Upper lobe of left lung (tissue), 6 donors: ENCODE measurements at places on chromosomes 5 and 9. TPM values are rescaled to one million over a fixed set of nuclear protein-coding genes. Genes with fewer than 3 reads are reported as not detected.

GRCh38 chr9:81826517-81826906 is 101.7 kb upstream of the SPATA31D4 start:
- H3K4me1 ChIP-seq, result no peaks in the 10 kb centered on the region
- DNase-seq, result no peak
- no peaks in the 10 kb centered on the region for H3K27me3 ChIP-seq
- H3K36me3 ChIP-seq, result no peaks in the 10 kb centered on the region

Gene NEUROG1
- not detected for total RNA-seq

Gene PCDHA9
- 0.39 TPM for total RNA-seq

GRCh38 chr5:16934123-16934522 is 2.0 kb downstream of the MYO10 start:
- H3K27ac ChIP-seq, result no peak overlapping the region
- peak; percentile 69 for DNase-seq
- no peaks in the 10 kb centered on the region for H3K27me3 ChIP-seq
- H3K4me3 ChIP-seq, result no peak overlapping the region

DNA sequence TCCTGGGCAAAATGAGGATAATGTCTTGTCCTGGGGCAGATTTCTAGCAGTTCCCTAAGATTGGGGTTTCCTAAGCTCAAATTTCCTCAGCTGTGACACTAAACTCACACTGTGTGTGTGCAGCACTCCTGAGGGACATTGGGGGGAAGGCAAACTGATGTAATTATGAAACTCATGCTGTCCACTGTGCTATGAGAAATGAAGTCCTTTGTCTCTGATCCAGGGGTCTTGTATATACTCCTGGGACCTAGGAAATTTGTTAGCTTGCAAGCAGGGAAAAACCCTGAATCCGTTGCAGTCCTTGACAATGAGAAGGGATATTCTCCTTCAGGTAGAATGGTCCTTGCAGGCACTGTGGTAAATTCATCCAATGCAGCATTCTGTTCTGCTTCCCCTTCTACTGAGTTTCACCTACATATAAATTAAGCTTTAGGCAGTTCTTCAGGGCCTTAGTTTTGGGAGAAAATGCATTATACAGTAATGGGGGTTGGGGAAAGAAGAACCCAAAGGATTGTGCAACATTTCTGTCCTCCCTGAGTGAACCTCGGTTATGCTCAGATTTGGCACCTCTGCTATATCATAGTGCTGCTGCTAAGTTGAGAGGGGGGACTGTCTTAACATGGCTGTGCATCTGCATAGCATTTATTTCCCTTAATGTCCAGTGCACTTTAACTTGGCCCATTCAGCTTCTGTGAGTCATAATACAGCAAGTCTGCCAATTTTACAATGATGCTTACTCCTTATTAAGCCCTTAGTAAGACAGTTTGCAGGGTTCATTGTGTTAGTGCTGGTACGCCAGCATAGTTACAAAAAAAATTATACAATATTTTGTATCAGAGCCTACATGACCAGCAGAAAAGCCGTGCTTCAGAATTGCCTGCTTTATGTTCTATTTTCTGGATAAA is 80.2 kb downstream of the PJA2 start:
- no peaks in the 10 kb centered on the region for H3K36me3 ChIP-seq
- H3K4me3 ChIP-seq, result no peak overlapping the region
- no peak for DNase-seq
- H3K27ac ChIP-seq, result no peak overlapping the region
- H3K27me3 ChIP-seq, result no peaks in the 10 kb centered on the region

Gene STC2
- total RNA-seq, result 2.7 TPM

- no peak overlapping the region for H3K27ac ChIP-seq
- no peaks in the 10 kb centered on the region for H3K36me3 ChIP-seq
- no peak overlapping the region for H3K4me3 ChIP-seq
- H3K27me3 ChIP-seq, result no peaks in the 10 kb centered on the region
Observed at GRCh38 chr5:407801-408268, 35.1 kb upstream of the EXOC3 start.

Gene C8G
- total RNA-seq, result 1.8 TPM

DNA sequence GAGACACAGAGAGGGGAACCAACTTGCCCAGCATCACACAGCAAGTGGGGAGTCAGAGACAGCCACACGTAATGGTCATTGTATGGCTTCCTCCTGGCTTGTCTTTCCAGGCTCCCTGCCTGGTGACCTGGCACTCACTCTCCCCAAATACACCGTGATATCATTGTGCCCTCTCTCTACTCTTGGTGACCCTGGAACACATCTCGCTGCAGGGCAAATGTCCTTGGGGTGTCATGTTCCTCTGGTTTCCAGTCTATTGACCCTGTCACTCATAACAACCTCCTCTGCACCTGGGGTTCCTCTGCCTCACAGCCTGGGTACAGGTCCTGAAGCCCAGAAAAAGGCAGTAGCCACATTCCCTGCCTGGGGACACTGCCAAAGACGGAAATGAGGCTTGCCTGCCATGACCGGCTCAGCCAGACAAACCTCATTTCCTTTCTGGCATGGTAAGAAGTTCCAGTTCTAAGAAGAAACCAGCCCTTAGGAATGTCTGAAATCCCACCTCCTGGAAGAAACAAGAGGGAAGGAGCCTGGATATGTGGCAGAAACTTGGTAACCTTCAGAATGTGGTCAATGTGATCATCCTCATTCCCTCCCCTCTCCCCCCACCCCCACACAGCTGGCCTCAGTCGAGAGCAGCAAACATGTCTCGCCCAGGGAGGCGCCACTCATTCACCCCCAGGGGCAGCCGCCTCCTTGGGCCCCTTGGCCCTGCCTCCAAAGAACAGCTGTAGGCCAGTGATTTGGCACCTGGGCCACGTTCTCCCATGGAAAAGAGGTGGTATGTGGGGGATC is 30.6 kb upstream of the SMU1 start:
- DNase-seq, result no peak

- no peak overlapping the region for H3K4me3 ChIP-seq
- DNase-seq, result no peak
- no peaks in the 10 kb centered on the region for H3K4me1 ChIP-seq
- H3K27ac ChIP-seq, result no peak overlapping the region
- H3K27me3 ChIP-seq, result no peaks in the 10 kb centered on the region
Observed at GRCh38 chr5:123647066-123647465, 135.1 kb downstream of the CSNK1G3 start.

- H3K36me3 ChIP-seq, result no peaks in the 10 kb centered on the region
- peaks cover 21% of the 10 kb centered on the region for H3K4me1 ChIP-seq
- H3K4me3 ChIP-seq, result peak overlapping the region; percentile 88
- no peak for DNase-seq
- peak overlapping the region; percentile 98 for H3K27ac ChIP-seq
Observed at GRCh38 chr5:96663608-96664007, 1.4 kb downstream of the CAST start.

DNA sequence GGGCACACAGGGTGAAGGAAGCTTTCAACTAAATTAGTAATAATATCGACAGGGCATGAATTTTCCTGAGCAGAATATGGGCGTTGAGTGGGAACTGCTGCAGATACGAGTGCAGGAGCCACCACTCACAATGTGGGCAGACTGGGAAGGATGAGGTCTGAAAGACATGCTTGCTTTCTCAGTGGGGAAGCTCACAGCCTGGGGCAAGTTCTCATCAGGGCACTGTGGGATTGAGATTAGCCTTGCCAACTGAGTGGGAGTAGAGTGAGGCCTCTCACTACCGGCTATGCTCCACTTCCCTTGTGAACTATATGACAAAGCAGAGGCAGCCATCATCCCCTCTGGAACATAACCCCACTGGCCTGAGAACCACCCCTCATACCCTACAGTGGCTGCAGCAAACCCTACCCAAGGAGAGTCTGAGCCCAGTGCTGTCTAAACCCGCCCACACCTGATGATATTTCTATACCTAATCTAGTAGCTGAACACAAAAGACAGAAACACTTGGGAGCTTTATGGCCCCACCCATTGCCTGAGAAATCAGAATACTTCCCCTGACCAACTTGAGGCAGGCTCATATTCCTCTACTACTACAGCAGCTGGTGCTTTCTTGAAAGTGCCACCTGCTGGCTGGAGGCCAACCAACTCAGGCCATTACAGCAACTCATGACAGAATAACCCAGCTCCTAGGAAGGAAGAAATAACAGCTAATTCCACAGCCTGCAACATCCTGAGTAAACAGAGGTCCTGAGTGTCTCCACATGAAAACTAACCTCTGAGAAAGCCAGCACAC is 173.7 kb upstream of the SPEF2 start:
- no peak overlapping the region for H3K4me3 ChIP-seq
- H3K36me3 ChIP-seq, result no peaks in the 10 kb centered on the region
- no peaks in the 10 kb centered on the region for H3K27me3 ChIP-seq
- H3K4me1 ChIP-seq, result no peaks in the 10 kb centered on the region
- no peak overlapping the region for H3K27ac ChIP-seq

DNA sequence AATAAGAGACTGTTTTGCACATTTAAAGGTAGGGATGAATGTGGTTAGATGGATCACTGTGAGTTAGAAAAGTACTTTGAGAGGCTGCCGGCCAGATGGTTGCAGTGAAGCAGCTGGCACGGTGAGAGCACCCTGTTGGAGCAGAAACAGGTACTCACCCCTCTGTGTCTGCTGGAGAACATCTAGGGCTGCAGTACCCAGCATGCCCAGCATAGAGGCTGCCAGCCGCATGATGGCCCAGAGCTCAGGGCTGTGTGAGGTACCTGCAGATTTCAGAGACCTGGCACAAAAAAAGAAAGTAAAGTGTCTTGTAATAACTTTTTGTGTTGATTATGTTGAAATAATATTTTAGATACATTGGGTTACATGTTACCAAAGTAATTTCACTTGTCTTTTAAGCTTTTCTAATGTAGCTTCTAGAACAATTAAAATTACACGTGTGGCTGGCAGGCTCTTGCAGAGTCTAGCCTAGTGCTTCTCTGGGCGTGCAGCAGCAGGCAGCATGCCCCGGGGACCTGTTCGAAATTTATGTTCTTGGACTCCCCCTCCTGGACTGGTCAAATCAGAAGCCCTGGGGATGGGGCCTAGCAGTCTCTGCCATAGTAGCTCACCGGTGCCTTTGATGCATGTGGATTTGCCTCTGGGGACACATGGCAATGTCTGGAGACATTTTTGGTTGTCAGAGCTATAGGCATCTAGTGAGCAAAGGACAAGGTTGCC is 11.1 kb downstream of the WDR5 start:
- H3K27ac ChIP-seq, result no peak overlapping the region
- no peak for DNase-seq
- H3K4me3 ChIP-seq, result no peak overlapping the region
- peaks cover 98% of the 10 kb centered on the region for H3K36me3 ChIP-seq
- H3K4me1 ChIP-seq, result no peaks in the 10 kb centered on the region
